Cerebellum (tissue), 4 donors: ENCODE measurements at places on chromosomes 6 and 20.
A peak's percentile ranks its signal among the peaks of the same experiment; 100 is the strongest.

- no peak for DNase-seq
These were observed 299.4 kb downstream of the ZFAND3 start for GRCh38 chr6:38118791-38119365.

GRCh38 chr6:32151181-32151862 is 417 bp downstream of the PRRT1 start:
- DNase-seq: peak; percentile 88

- no peak for DNase-seq
These were observed 40.7 kb downstream of the JPH2 start for GRCh38 chr20:44146272-44146671.

GRCh38 chr6:41373919-41374617 is 38.7 kb downstream of the NCR2 start:
- no peak for DNase-seq

GRCh38 chr6:96094077-96094476 is 78.3 kb downstream of the FUT9 start:
- no peak for DNase-seq

- DNase-seq: no peak
These were observed 21.2 kb upstream of the ELOVL5 start for GRCh38 chr6:53369876-53370515.

DNA sequence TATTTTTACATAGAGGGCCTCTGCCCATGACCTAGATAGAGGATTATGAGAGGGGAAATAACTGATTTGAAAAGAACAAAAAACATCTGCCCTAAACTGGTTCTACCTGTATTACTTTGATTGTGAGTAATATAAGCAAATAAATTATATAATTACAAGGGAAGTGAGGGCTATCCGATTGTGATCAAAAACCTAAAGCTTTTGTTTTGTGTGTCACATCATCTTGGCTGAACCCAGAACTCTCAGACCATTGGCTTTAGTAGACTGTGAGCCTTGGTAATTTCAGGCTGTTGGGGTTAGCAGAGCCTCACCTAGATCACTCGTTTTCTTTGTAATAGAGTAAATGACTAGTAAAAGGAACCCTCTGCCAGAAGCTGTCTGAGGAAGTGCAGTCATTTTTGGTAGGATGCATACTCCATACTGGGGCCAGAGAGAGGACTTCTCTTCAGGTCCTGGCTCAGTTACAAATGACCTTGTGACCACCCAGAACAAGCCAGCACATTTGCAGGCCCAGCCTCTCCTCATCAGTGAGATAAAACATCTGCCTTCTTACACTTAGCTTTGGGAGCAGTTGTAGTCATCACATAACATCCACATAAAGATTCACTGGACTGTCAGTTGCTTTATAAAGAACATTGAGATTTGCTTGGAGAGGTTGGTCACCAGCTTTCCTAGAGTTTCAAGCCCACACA is 13.5 kb downstream of the STK35 start:
- DNase-seq: no peak

- DNase-seq: no peak
These were observed 182.8 kb downstream of the ZDHHC14 start for GRCh38 chr6:157563611-157564284.

DNA sequence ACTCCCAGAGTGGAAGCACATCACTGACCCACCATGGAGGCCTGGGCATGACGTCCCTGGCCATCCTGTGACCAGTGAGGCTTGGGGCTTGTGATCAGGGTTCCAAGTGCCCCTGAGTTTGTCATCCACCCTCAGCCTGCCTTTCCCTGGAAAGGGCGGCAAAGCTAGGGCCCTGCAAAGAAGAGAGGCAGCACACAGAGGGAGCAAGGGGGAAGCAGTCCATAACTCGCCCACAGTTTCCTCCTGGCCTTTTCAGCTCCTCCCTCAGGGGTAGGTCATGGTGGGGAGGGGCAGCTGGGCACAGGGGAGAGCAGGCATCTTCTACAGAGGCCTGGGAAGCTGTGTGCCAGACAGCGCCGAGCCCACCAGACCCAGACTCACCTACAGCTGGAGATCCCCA is at the start of gene NCR2:
TSS of gene NCR2 (plus strand) at position 313 of the 400 bp plus-strand sequence. CDS start 269 bp downstream, outside the sequence.
- DNase-seq: no peak

GRCh38 chr20:36396340-36396739 is 90.2 kb downstream of the DLGAP4 start:
- no peak for DNase-seq

- DNase-seq: no peak
These were observed 28.5 kb downstream of the GMDS start for GRCh38 chr6:2216794-2217383.

GRCh38 chr6:96809119-96809518 is 28.2 kb downstream of the GPR63 start:
- DNase-seq: no peak

DNA sequence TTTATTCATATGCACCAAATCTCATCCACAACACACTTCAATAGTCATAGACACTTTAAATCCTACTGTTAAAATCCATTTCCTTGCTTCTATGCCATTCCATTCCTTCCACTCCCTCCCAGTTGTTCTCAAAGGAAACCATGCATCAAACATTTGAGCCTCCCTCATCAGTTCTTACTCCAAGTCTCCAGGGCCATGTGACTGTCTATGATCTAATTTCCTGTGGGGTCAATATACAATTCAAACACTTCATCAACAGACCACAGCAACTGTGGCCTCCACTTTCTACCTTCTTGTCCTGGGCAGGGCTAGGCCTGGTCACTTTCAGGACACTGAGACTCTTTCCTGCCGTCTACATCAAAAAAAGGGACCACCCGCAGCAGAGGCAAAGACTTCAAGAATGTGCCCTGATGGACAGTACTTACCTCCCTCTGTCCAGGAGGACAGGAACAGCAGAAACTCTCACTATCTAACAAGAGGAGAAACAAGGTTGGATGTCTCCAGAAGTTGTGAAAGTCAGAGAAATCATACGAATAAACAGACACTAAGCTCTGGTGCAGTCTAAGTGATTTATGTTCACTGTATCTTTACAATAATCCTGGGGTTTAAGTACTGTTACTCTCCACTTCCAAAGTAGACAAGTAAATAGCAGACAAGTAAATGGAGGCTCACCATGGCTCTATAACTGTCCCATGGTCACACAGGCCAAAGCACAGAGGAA is 160.2 kb downstream of the QRSL1 start:
- no peak for DNase-seq

- DNase-seq: no peak
These were observed 19.1 kb downstream of the ANKS1A start for GRCh38 chr6:34908194-34908593.

- DNase-seq: no peak
These were observed 3.0 kb downstream of the DEFB115 start for GRCh38 chr20:31260326-31260932.

- no peak for DNase-seq
These were observed 121.4 kb downstream of the ATXN1 start for GRCh38 chr6:16639684-16640480.

DNA sequence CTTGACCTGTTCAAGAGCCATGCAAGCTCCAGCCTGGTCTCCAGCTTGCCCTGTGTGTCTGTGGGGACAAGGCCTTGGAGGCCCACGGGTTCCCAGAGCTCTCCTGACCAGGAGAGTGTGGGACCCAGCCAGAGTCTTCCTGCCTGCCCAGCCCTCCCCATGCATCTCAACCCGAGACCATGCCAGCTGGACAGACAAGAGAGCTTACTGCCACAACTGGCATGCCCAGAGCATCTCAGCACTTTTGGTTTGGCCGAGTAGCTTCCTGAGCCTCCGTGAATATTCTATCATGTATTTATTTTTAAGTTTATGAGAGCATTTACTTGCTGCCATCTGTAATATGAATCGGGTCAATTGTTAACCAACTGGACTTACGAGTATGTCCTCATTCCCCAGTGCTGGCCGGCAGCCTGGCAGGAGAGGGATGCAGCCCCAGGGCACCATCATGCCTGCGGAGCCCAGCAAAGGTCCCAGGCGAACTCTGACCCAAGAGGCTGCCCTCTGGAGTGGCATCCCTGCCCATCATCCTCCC is 14.9 kb downstream of the IP6K3 start:
- no peak for DNase-seq

DNA sequence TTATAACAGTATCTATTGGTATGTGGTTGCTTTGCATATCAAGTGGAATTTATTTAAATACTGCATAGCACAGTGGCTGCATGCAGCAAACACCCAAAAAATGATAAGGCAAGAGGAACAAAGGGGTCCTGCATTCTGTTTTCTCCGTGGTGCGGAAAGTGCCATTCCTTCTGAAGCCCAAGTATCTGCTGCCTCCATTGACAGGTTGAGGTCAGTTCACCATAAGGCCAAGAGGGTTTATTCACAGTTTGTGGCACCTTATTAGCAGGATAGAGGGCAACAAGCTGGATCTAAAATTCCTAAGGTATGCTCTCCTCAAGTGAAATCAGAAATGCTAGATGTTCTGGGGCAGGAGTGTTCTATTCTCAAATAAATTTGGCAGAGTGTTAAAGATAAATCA is 9.3 kb downstream of the CARMIL1 start:
- no peak for DNase-seq

DNA sequence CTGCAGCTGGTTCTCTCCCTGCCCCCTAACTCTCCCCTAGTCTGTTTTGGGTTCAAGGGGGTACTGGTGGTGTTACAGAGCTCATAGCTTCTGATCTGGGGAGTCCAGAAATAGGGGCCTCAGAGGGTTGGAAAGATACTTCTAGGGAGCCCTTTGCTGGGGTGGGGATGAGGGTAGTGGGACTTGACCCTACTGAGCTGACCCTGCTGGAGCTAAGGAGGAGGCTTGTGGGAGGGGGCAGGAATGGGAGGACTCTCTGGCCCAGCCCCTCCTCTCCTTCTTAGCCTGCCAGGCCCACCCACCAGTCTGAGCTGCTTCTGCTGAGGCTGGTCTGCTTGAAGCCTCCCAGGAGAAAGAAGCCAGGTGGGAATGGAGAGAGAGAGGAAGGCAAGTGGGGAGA is at the start of gene EGFL8:
TSS of gene EGFL8 (plus strand) at position 301 of the 400 bp plus-strand sequence. CDS start 1,571 bp downstream, outside the sequence.
- DNase-seq: no peak

DNA sequence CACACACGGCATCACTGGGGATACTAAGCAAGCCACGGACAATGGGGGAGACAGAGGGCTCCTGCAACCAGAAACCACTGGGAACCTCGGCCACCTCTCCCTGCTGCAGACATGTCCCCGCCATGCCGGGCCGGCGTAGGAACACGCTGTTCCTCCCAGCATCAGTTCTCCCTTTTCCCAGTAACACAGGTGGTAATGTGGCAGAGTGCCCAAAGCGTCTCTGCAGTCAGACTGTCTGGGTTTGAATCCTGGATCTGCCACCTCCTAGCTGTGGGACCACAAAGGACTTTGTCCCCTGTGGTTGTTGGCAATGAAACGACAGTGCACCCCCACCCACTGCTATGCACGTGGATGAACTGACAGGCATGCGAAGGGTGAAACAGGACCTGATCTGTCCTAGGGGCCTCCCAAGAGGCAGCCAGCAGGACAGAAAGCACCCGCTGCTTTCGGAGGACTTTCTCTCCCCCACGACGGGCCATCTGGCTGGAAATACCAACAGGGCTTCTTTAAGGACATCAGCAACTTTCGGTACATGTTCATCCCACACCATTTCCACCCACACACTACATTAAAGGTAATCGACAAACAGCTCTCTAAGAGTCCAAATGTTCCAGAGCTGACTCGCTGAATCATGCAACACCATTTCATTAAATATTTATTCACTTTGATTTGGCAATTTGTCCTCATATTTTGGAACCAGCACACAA is 74.1 kb downstream of the SULF2 start:
- no peak for DNase-seq

DNA sequence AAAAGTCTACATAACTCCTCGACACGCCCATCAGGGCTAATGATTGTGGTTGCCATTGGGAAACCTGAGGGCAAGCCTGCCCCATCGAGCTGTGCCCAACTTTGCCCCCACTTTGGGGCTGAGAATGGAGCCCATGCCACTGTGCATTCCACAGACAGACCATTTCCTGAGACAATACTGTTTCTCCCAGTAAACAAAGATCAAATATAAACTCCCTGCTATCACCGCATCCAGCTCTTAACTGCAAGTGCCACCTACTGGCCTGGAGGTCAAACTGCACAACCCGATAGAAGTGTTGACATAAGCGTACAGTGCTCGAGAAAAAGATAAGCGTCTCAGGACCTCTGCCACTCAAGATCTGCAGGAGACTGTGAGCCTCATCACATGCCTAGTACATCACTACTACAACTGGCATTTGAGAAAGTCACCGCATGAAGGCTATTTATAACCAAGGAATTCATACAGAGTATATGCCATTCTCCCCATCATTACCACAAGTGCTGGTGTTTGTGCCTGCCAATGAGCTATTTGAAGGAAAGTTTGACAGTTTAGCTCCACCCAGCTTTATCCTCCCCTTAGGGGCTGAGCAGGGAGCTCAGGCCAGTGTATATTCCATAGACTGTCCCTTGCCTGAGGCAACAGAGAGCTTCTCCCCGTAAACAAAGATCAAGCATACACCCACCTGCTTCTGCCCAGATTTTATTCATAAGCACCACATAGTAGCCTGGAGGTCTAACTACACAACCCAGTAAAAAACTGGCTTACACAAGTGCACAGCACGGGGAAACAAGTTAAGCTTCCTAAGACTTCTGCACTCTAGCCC is 4.5 kb upstream of the DEFB126 start:
- no peak for DNase-seq

DNA sequence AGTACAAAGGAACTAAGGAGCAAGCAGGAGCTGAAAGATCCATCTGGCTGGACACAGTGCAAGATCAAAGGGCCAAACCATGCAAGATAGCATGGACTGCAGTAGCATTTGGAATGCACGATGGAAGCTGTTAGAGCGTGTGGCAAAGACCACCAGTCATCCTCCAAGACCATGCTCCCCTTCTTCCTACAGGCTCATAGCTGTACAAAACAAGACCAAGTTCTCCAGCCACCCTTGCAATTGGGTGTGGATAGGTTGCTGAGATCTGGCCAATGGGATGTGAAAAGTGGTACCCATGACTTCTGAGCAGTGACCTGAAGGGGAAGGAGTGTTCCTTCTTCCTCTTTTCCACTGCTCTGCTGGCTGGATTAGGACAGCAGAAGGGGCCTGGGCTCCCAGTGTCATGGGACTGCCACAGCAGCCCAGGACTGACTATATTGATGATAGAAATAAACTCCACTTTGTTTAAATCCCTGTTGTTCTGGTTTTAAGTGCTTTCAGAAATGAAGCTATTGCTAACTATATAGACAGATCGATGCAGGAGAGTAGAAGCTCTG is 64.9 kb downstream of the SLC22A23 start:
- no peak for DNase-seq

- DNase-seq: no peak
These were observed 15.7 kb upstream of the TGM2 start for GRCh38 chr20:38180781-38181180.

DNA sequence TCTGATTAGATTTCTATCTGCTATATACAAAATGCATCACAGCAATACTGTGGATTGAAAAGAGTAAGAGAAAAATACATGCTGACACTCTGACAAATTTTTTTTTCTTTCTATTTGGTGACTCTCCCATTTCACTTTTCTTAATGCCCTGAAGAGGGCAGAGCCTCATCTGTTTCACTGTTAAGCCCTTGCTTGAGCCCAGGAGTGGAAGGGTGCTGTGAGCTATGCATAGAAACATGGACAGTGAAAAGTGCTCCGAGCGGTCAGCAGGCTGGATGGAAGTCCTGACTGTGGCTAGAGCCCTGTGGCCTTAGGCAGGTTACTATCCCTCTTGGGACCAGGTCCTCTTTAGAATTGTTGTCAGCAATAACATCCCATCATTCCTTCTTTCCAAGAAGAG is 17.4 kb upstream of the CSE1L start:
- no peak for DNase-seq

GRCh38 chr20:7940341-7940740 is at the start of gene HAO1:
Gene HAO1 (minus strand): TSS chr20:7940458. CDS start chr20:7940422, 36 bp downstream.
- DNase-seq: no peak
